ENCODE measurements at places on chromosomes 13 and 19.

DNA sequence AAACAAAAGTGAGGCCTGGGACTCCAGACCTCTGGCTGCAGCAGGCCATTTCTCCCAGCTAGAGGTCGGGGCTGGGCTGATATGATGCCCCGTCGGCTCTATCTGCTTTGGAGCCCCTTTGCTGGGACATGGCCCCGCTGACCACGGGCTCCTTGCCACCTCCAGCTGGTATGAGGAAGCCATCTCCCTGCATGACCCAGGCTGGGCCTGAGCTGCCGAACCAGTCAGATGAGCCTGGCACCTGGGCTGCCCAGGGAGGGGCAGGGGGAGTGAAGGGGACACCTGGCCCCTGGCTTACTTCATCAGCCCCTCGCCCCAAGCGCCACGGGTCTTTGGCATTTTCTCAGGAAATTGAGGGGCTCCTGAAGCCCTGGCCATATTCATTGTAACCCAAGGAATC, 7.8 kb downstream of the ZSWIM4 start:
- DNase-seq: no peak

GRCh38 chr13:54394085-54394700, 1365.6 kb downstream of the OLFM4 start:
- DNase-seq: no peak

DNA sequence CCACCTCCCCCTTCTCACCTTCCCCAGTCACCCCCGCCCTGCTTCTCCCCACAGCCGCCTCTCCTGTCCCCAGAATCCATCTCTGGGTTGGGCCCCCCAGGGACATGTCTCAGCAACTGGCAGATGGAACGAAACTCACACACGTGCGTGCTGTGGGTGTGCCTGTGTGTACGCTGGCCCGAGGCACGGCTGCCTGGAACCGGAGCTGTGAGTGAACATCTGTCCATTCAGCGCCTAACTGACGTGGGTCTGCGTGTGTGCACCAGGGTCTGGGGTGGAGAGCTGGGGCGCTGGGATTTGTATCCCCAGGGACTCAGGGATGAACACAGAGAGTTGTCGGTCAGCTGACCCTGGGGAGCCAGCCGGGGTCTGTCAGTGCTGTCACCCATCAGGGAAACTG, 752 bp upstream of the HAS1 start:
- DNase-seq: no peak

- peak; percentile 54 for DNase-seq
These were observed 4.2 kb upstream of the RPL18A start for GRCh38 chr19:17855280-17856152.

- DNase-seq: peak; percentile 18
These were observed 287.0 kb downstream of the DCT start for GRCh38 chr13:94192431-94192975.

GRCh38 chr13:97491452-97491851, 57.5 kb downstream of the RAP2A start:
- DNase-seq: no peak

DNA sequence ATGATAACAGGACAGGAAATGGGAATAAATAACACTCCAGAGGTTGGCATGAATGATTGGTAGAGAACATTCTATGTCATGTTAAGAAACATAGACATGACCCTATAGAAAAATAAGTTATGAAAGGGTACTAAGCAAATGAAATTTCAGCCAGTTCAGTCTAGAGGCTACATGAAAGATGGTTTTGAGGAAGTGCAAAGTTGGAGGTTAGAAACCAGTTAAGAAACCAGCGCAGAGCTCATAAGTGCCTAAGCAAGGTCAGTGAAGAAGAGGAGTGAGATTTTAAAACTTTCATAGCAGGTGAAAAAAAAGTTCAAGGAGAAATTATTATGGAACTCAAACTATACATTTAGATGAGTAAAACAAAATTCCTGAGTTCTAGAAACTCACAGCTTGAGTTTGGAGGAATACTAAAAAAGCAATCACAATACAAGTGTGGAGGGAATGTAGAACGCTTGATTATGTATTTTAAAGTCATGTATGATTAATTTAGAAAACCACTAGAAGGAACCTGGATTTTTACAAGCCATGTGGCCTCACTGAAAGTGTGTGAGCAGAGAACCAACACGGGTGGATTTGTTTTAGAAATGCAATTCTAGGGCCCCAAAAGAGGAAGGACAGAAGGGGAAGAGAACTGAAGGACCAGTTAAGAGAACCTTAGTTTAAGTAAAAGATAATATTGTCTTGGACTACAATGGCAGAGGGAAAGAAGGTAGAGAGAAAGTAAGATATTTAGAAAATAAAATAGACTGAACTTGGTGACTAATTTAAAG, 162.4 kb downstream of the PCDH20 start:
- no peak for DNase-seq
